NCI-H460 (cell line): ENCODE measurements at places on chromosomes 1 and 21. TPM values are rescaled to one million over a fixed set of nuclear protein-coding genes. Genes with fewer than 3 reads are reported as not detected.

Gene TEDDM1
- not detected in 2 replicates for total RNA-seq

Gene TDRKH
- 7.1 and 10.9 TPM in 2 replicates for total RNA-seq

Gene CYP4X1
- total RNA-seq: 0.25 and 0.63 TPM in 2 replicates

Gene NTMT2
- 0.15 TPM in 1 of 2 replicates, not detected in the other for total RNA-seq

Gene LAMC1
- total RNA-seq: 540 and 549 TPM in 2 replicates

Gene RORC
- 0.10 TPM in 1 of 2 replicates, not detected in the other for total RNA-seq

Gene FCMR
- not detected in 2 replicates for total RNA-seq

Gene MSH4
- 0.10 TPM in 1 of 2 replicates, not detected in the other for total RNA-seq
